ENCODE measurements at places on chromosomes 13 and 19. TPM values are rescaled to one million over a fixed set of nuclear protein-coding genes. Genes with fewer than 3 reads are reported as not detected.

GRCh38 chr13:22168437-22169190 is 497.7 kb downstream of the FGF9 start:
- DNase-seq, result no peak

The CLEC17A gene
- not detected for polyA plus RNA-seq

GRCh38 chr19:51108805-51109146 is 567 bp upstream of the CTU1 start:
- DNase-seq, result no peak

GRCh38 chr13:113774177-113775107 is 15.4 kb downstream of the TMEM255B start:
- no peak for DNase-seq

The SEMA6B gene
- 12.8 TPM for polyA plus RNA-seq

DNA sequence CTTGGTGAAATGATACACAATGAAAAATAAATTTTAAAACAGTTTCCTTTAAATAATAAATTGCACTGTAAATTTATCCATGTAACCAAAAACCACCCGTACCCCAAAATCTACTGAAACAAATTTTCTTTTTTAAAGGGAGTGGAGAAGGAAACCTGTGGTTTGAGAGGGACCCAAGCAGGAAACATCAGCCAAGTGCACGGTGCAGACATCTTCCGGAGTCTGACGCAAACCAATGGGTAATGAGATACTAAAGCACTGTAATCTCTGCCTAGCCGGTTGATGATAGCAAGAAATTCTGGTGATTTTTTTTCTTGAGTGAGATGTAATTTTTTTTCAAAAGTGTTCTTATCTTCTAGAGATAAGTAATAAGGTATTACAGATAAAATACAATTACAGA is 115.4 kb downstream of the ABCC4 start:
- DNase-seq, result no peak

The EPSTI1 gene
- polyA plus RNA-seq, result 1.8 TPM

The OR7A5 gene
- polyA plus RNA-seq, result not detected

The CYP2A6 gene
- not detected for polyA plus RNA-seq

DNA sequence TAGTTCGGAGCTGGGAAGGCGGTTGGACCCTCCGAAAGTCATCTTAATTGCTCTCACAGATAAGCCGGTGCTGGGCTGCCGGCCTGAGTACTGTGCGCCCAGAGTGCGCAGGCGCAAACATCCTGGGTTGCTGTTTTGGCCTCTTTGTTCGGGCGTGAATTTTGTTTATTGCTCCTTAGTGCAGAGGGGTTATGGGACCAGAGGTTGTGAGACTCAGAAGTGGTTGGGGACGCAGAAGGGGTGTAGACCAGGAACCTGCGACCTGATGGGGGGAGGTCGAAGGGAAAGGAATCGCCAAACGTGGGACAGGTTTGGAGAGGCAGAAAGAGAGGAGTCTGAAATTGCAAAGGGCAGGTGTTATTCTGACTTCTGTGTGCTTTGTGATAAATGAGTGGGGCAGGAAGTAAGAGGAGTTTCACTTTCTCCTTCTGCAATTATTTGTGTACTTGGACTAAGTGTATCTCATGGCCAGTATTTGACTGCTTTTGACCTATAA is 607 bp upstream of the ZNF566 start:
- DNase-seq, result peak; percentile 78
